MCF 10A (cell line): ENCODE measurements at places on chromosomes 2 and 18. TPM values are rescaled to one million over a fixed set of nuclear protein-coding genes. Genes with fewer than 3 reads are reported as not detected.

SERPINB2 gene
- total RNA-seq, result 0.47 and 0.82 TPM in 2 replicates

KHK gene
- total RNA-seq, result 1.7 and 2.6 TPM in 2 replicates

AFF3 gene
- total RNA-seq, result 0.42 and 1.0 TPM in 2 replicates

KIF5C gene
- total RNA-seq, result 0.10 and 0.21 TPM in 2 replicates

IL1B gene
- total RNA-seq, result 5.4 and 5.5 TPM in 2 replicates

IL1R1 gene
- 5.2 and 6.0 TPM in 2 replicates for total RNA-seq

PLCD4 gene
- total RNA-seq, result 0.40 and 0.86 TPM in 2 replicates

DYNC2LI1 gene
- total RNA-seq, result 13.0 and 16.6 TPM in 2 replicates

TFPI gene
- 67.4 and 71.1 TPM in 2 replicates for total RNA-seq

IL36A gene
- total RNA-seq, result not detected in 2 replicates

IL1RL2 gene
- not detected in 2 replicates for total RNA-seq

TMEM169 gene
- total RNA-seq, result 0.25 and 0.35 TPM in 2 replicates

AQP12B gene
- not detected in 2 replicates for total RNA-seq

SOCS6 gene
- total RNA-seq, result 16.9 and 20.4 TPM in 2 replicates

ARHGEF4 gene
- total RNA-seq, result 52.0 and 59.3 TPM in 2 replicates

SH3BP4 gene
- total RNA-seq, result 57.6 and 59.7 TPM in 2 replicates

PGAP1 gene
- total RNA-seq, result 7.4 and 8.6 TPM in 2 replicates

ITGA4 gene
- total RNA-seq, result 0.19 and 0.42 TPM in 2 replicates

ANKAR gene
- 4.6 and 5.1 TPM in 2 replicates for total RNA-seq

TPRKB gene
- 40.4 and 51.0 TPM in 2 replicates for total RNA-seq

XRCC5 gene
- 159 and 198 TPM in 2 replicates for total RNA-seq

AQP12A gene
- not detected in 2 replicates for total RNA-seq

ERMN gene
- total RNA-seq, result not detected in 2 replicates
